ENCODE measurements at places on chromosomes 11 and 22.

DNA sequence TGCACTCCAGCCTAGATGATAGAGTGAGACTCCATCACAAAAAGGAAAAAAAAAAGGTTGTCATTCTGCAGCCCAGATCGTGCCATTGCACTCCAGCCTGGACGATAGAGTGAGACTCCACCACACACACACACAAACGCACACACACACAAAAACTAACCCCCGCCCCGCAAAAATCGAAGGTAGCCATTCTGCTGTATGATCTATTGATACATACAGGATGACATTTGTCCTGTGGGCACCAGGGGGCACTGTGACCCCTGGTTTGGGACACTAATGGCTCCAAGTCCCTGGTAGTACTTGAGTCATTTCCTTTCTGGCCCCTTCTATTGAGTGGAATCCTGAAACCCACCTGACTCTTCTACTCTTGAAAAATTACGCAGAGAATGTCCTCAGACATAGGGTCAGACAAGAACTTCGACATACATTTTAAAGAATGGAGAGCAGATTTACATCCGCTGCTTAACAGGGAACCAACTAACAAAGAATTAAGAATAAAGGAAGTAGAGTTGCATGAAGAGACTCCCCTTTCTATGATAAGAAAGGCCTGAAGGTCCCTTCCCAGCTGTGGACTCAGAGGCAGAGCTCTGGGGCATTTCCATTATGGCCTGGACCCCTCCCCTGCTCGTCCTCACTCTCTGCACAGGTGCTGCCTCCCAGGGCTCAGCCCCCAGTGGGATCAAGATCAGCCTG lies 35.0 kb upstream of the PRAME start:
- peak; percentile 59 for DNase-seq

- DNase-seq, result peak; percentile 85
Observed at GRCh38 chr11:64406221-64406946, 47.4 kb downstream of the RPS6KA4 start.

GRCh38 chr11:67542971-67543370 lies 19.7 kb upstream of the CABP2 start:
- DNase-seq, result no peak

DNA sequence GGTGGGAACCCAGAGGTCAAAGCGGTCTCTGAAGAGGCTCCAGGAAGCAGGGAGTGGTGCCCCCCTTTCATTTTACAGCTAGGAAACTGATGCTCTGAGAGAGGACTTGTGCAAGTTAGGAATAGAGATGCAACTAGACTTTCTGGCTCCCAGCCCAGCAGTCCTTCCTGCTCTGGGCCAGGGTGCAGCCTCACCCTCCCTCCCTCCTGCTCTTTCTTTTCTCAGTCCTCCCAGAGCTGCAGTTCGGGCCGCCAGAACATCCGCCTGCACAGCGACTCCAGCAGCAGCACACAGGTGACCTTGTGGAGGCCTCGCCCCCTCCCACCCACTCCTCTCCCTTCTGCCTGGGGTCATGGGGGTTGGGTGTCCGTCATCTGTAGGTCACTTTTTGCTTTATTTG lies 51.5 kb downstream of the LHFPL7 start:
- DNase-seq, result peak; percentile 41

- DNase-seq, result no peak
Observed at GRCh38 chr11:9726321-9727022, 62.6 kb downstream of the SWAP70 start.

DNA sequence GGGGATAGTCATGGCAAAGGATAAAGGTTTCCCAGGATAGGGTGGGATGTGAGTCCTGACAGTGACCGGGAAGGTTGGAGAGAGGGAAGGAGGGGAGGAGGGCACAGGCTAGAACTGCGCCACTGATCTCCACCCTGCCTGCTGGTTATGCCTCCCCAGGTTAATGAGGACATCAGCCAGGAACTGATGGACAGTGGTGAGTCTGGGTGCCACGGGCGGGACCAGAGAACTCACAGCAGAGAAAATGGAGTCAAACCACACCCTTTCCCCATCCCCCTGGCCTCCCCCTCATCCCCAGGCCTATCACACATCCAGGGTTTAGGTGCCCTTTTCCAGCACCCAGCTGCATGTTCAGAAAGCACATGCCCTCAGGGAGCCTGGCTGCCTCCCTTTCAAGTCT lies 10.2 kb downstream of the ANKK1 start:
- DNase-seq, result no peak

DNA sequence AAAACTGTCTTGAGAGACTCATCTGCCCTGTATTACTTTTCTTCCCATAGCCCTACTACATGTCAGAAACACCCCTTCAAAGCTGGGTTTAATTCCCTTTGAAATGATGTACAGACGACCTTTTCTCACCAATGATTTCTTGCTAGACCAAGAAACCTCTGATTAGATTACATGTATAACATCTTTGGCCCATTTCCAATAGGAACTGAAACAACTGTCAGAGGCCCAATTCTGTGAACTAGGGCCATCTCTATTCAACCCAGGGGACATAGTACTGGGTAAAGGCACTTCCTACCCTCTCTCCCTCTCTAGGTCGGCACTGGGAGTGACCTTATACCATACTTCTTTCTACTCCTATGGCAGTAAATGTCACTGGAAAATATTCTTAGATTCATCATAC lies 19.4 kb downstream of the NPAT start:
- DNase-seq, result no peak

GRCh38 chr11:111205632-111206385 lies 39.7 kb upstream of the POU2AF2 start:
- no peak for DNase-seq

Measured in SJCRH30 (cell line).